ENCODE measurements at places on chromosomes 3 and 15. TPM values are rescaled to one million over a fixed set of nuclear protein-coding genes. Genes with fewer than 3 reads are reported as not detected.

The SOX2 gene
- total RNA-seq = 6.2 TPM

The TRMT10C gene
- total RNA-seq = 15.1 TPM

The PPP4R2 gene
- total RNA-seq = 32.2 TPM

The CAMK2N2 gene
- total RNA-seq = not detected

The FBLN2 gene
- 102 TPM for total RNA-seq

The SPESP1 gene
- 5.9 TPM for total RNA-seq

The CPNE9 gene
- total RNA-seq = not detected

The P2RY1 gene
- total RNA-seq = 2.7 TPM

The DIPK2A gene
- 47.5 TPM for total RNA-seq

The CGNL1 gene
- 18.4 TPM for total RNA-seq

The CYP1A2 gene
- not detected for total RNA-seq

The PRC1 gene
- 2.5 TPM for total RNA-seq

The NEK10 gene
- total RNA-seq = 0.62 TPM

The ANKUB1 gene
- not detected for total RNA-seq

The IGF1R gene
- 31.6 TPM for total RNA-seq

The CDCP1 gene
- total RNA-seq = 2.5 TPM

The DVL3 gene
- 74.6 TPM for total RNA-seq

The PCSK6 gene
- 15.3 TPM for total RNA-seq

The TMCO5A gene
- total RNA-seq = not detected

The CAV3 gene
- not detected for total RNA-seq

The SLC6A20 gene
- 0.35 TPM for total RNA-seq

Data from gastroesophageal sphincter (tissue), 4 donors.